Hippocampal formation (tissue), 2 donors: ENCODE measurements at places on chromosomes 5 and 9.

GRCh38 chr5:17896605-17897004 is 262.3 kb downstream of the TAF11L14 start:
- DNase-seq: no peak

- DNase-seq: no peak
Measured at GRCh38 chr9:68597362-68597997, 56.8 kb upstream of the TMEM252 start.

DNA sequence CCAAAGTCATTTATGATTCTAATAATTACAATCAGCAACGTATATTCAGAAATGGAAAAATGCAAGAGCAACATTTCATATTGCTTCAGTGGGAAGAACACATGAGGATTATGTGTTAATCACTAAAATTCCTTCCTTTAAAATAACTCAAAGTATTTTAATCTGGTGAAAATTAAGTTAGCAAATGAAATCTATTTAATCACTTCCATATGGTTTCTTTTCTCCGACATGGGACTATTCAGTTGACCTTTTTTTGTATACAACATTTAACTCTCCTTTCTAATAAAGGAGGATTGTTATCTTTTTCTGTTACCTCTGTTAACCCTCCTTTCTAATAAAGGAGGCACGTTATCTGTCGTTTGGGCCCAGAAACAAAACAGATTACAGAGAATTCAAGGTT is 59.9 kb downstream of the HOMER1 start:
- DNase-seq: no peak

DNA sequence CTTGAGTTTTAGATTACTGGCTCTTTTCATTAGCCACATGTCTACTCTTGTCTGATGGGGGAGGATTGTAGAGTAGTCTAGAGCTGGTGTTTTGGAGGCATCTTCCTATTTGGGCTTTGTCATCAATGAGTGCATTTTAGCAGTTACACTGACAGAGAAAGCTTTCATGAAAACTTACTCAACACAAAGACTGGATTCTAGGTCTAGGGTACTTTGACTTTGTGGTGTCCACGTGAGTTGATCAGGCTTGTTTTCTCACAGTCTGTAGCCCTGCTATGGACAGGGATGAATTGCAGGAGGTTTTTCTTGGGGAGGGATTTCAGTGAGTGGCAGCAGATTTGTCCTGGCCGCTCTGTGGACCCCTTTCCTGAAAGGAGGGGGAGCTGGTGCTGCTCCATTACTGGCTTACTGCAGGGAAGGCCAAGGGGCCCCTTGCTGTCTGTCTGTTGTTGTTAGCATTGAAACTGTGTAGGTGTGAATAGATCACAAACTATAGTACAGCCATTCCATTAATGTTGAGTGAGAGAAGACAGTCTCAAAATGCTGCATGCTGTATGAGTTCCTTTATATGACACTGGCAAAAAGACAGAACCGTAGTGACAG is 6.6 kb downstream of the TRIO start:
- no peak for DNase-seq

DNA sequence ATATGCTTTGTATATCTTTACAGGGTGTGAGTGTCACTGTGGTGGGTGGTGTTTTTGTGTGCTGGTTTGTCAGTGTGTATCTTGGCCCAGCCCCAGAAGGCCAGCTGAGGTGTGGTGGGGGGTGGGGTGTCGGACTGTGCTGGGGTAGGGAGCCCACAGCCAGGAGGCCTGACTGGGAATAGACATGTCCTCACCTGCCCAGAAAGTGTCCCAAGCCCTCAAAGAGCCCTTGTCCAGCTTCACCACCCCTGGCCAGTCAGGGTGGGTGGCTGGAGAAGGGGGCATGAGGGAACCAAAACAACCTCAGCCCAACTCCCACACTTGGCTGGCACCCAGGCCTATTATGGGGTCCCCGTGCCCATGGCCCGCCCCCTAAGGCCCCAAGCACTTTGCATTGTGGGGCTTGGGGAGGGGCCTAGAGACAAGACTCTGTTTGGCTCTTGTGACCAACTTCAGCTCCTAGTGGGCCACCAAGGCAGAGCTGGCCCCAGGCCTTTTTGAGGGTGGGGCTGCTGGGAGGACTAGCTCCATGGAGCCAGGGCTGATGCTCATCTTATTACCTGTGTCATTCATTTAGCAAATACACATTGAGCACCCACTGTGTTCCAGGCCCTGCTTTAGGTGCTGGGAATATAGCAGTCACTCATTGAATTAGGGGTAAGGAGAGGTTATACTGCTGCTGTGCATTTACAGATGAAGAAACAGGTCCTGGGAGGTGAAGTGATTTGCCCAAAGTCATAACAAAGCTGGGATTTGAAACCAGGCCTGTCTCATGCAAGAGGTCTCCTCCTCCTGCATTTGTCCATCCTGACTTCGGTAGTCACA is 56.2 kb upstream of the PSD2 start:
- DNase-seq: no peak

DNA sequence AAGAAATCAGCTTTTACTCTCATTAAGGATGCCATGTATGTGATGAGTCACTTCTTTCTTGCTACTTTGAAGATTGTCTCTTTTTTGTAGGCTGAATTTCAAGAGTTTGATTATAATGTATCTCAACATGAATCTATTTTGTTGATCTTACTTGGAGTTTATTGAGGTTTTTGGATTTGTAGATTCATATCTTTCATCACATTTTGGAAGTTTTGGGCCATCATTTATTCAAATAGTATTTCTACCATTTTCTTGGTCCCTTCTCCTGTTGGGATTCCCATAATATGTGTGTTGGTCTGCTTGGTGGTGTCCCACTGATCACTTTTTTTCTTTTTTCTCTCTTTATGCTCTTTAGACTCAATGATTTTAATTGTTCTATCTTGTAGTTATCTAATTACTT is 116.3 kb downstream of the CNTLN start:
- no peak for DNase-seq

DNA sequence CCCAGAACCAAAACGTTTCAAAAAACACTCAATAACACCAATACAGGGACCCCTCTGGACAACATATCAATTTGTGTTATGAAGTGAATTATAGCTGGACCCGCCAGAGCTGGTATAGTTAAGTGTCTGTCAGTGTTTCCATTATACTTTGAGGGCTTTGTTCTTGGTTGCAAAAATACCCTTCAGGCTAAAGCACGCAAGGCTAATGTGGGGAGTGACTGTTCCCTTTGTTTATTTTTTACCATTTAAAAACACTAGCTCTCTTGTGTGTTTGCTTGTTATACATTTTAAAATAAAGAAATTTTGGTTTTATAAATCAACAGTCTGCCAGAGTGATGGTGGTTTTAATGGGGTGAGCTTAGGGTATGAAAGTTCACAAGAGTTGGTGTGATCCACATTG is 859.5 kb downstream of the PTPRD start:
- no peak for DNase-seq

DNA sequence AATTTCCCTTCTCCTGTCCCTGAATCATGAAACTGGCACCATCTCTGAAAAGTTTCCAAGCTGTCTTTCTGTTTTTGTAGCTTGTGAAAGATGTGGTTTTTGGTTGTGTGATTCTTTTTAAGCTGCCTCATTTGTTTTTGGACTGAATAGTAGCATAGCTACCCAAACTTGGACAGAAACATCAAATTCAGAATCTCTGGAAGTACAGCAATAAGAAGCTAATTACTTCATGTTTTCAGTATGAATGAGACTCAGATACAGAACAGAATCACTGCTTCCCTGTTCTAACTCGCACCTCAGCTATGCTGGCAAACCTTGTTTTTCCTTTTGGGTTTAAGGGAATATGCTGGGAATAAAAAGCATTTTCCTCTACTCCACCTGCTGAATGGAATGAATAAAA is 101.0 kb downstream of the FGF1 start:
- DNase-seq: no peak

GRCh38 chr5:148191010-148191409 is 11.8 kb upstream of the SPINK6 start:
- DNase-seq: no peak

- no peak for DNase-seq
Measured at GRCh38 chr9:105293408-105293807, 49.0 kb downstream of the SLC44A1 start.

GRCh38 chr5:10479154-10479721 is 37.6 kb downstream of the ROPN1L start:
- no peak for DNase-seq
